T-helper 17 cell (primary cell): ENCODE measurements at places on chromosomes 3 and 15.

GRCh38 chr3:45135959-45136358 is 10.2 kb downstream of the CDCP1 start:
- H3K4me3 ChIP-seq: no peak overlapping the region
- H3K4me1 ChIP-seq: no peaks in the 10 kb centered on the region
- H3K27ac ChIP-seq: no peak overlapping the region
- peaks cover 30% of the 10 kb centered on the region for H3K27me3 ChIP-seq

- H3K36me3 ChIP-seq: no peaks in the 10 kb centered on the region
- peaks cover 10% of the 10 kb centered on the region for H3K27me3 ChIP-seq
- no peak overlapping the region for H3K27ac ChIP-seq
- H3K4me1 ChIP-seq: no peaks in the 10 kb centered on the region
- no peak for DNase-seq
- no peak overlapping the region for H3K4me3 ChIP-seq
These were observed 20.1 kb upstream of the GOLGA6L2 start for GRCh38 chr15:23467110-23467600.

DNA sequence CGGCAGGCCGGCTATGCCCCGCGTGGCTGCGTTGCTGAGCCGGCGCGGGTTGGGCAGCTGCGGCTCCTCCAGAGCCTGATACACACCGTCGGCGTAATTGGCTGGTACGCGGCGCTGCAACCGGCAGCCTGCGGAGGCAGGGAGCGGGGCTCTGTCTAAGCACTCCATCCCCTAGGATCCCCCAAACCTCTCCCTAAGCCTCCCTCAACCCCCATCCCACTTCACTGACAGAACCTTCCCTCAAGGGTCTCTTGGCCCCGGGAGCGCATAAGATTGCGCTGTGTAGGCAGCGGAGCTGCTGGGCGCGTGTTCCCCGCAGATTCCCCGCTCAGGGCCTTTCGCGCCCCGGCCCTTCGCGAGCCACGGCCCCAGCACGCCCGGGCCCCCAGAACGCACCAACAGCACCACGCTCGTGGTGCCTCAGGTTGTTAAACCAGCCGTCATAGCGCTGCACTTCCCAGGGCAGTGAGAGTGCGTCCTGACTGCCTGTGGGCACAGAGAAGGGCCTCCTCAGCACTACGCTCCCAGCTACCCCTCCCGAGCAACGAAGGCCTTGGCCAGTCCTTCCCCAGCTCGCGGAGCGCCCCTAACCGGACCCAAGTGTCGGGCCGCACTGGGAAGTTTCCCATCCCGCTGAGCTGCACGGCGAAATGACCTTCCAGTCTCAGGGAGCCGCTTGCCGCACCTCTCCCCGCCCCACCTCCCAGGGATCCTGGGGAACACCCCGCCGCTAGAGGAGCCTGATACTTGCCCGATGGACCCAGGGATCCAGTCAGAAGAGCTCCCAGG is 1.2 kb downstream of the DUOX2 start:
- H3K4me1 ChIP-seq: peaks cover 32% of the 10 kb centered on the region
- peaks cover 4% of the 10 kb centered on the region for H3K36me3 ChIP-seq
- peak overlapping the region; percentile 81 for H3K4me3 ChIP-seq

DNA sequence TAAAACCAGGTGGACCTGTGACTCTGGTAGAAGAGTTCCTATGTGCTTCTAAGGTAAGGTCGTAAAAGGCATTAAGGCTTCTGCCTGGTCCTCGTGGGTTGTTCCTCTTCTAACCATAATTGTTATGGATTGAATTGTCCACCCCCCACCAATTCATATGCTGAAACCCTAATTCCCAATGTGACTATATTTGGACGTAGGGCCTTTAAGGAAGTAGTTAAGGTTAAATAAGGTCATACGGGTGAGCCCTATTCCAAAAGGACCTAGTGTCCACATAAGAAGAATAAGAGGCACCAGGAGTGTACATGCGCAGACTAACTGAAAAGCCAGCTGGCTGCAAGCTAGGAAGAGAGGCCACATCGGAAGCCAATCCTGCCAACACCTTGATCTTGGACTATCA is 1.9 kb downstream of the ADPGK start:
- no peaks in the 10 kb centered on the region for H3K27me3 ChIP-seq
- peaks cover 7% of the 10 kb centered on the region for H3K36me3 ChIP-seq
- DNase-seq: no peak
- peak overlapping the region; percentile 95 for H3K27ac ChIP-seq

GRCh38 chr3:167783781-167784180 is 48.3 kb downstream of the SERPINI1 start:
- H3K27ac ChIP-seq: no peak overlapping the region
- no peaks in the 10 kb centered on the region for H3K4me1 ChIP-seq
- H3K27me3 ChIP-seq: no peaks in the 10 kb centered on the region
- H3K4me3 ChIP-seq: no peak overlapping the region
- no peak for DNase-seq

DNA sequence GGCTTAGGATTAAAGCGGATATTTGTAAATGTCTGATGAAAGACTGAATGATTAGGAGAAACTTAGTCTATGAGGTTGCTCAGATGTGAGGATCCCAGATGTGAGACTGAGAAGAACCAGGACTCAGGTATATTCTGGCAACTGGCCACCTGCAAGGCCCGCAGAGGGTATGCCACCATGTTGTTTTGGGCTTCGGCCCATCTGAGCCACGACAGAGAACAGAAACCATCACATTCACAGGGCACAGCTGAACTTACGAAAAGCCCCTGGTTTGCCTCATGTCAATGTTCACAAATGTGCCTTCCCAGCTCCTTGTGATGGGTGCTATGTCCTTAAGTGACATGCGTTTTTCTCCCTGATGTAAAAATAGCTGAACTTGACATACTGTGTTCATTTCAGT is 412.5 kb upstream of the RORA start:
- DNase-seq: no peak
- no peaks in the 10 kb centered on the region for H3K4me1 ChIP-seq
- H3K27me3 ChIP-seq: peaks cover 63% of the 10 kb centered on the region
- H3K4me3 ChIP-seq: no peak overlapping the region

- no peak overlapping the region for H3K4me3 ChIP-seq
- no peak overlapping the region for H3K27ac ChIP-seq
- H3K27me3 ChIP-seq: peaks cover 5% of the 10 kb centered on the region
- no peaks in the 10 kb centered on the region for H3K4me1 ChIP-seq
- H3K36me3 ChIP-seq: no peaks in the 10 kb centered on the region
These were observed 25.5 kb upstream of the PTPRG start for GRCh38 chr3:61535826-61536225.

GRCh38 chr15:48647962-48648361 is 2.5 kb upstream of the FBN1 start:
- H3K27me3 ChIP-seq: peaks cover 30% of the 10 kb centered on the region
- H3K4me3 ChIP-seq: no peak overlapping the region
- H3K4me1 ChIP-seq: no peaks in the 10 kb centered on the region
- no peak overlapping the region for H3K27ac ChIP-seq
